Activated T-cell treated with anti-CD3 and anti-CD28 coated beads for 24 hours (primary cell): ENCODE measurements at places on chromosomes 2 and 18.

GRCh38 chr2:162731917-162732804, 106.4 kb downstream of the KCNH7 start:
- DNase-seq = no peak

DNA sequence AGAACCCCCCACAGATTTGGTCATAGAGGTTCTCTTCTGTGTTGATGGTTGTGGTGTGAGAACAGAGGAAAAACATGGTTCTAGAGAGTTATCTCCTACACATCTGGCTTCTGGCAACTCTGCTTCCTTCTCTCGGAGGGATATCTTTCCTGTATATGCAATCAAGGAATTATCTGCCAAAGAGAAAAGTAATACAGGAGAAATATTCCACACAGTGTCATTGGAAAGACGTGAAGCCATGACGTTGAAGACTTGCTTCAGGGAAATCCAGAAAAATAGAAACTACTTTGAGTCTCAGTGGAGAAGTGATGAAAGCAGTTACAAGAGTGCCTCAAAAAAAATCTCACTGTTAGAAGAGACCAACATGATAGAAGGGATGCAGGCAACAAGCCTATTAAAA, 78.5 kb downstream of the RAB31 start:
- no peak for DNase-seq

GRCh38 chr2:209642146-209642820, 129.3 kb upstream of the UNC80 start:
- DNase-seq = no peak

GRCh38 chr2:227865291-227865690, 6.1 kb upstream of the DAW1 start:
- no peak for DNase-seq

- DNase-seq = no peak
Observed at GRCh38 chr2:146950361-146950760, 894.5 kb upstream of the ACVR2A start.

- DNase-seq = no peak
Observed at GRCh38 chr2:197934934-197935289, 130.5 kb downstream of the PLCL1 start.
